Hematopoietic multipotent progenitor cell treated with erythropoietin and hydrocortisone succinate and interleukin-3 and kit ligand, for 15 days (in vitro differentiated cells): ENCODE measurements at places on chromosomes 7 and 10.

DNA sequence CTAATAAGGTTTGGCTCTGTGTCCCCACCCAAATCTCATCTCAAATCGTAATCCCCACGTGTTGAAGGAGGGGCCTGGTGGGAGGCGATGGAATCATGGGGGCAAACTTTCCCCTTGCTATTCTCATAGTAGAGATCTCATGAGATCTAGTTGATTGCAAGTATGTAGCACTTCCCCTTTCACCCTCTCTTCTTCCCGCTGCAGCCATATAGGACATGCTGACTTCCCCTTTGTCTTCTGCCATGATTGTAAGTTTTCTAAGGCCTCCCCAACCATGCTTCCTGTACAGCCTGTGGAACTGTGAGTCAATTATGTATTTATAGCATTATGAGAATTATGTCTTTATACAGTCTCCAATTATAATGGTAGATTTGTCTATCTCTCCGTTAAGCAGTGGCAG, 594.5 kb downstream of the ACTR3B start:
- no peak for DNase-seq

DNA sequence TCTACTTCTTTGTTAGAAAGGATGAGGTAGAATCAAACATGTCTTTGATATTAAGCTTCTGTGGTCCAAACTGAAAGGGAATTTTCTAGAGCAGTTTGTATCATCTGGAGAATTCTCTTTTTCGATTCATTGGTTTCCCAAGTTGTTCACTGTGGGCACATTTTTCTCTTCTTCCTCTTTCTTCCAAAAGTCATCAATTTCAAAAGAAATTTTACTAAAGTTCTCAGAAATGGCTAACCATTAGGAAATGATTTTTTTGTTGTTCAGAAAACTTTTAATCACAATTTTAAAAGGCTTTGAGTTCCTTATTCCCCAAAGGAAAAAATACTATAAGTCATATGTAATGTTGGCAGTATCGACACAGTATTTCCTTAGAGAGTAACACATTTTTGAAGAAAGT, 28.3 kb upstream of the CCDC6 start:
- no peak for DNase-seq

DNA sequence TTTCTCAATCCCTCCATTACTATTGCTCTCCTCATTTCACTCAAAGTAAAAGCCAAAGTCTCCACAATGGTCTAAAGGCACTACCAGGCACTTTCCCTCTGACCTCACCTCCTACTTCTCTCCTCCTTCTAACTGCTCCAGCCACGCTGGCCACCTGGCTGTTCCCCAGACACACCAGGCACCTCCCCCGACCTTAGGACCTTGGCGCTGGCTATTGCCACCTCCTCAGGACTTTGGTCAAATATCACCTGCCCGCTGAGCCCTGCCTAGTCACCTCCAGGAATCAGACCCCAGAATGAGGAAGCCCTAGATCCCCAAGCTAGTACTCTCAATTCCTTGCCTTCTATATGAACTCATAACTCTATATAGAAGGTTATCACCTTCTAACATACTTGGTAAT, 66.2 kb upstream of the STEAP1B start:
- DNase-seq = no peak

DNA sequence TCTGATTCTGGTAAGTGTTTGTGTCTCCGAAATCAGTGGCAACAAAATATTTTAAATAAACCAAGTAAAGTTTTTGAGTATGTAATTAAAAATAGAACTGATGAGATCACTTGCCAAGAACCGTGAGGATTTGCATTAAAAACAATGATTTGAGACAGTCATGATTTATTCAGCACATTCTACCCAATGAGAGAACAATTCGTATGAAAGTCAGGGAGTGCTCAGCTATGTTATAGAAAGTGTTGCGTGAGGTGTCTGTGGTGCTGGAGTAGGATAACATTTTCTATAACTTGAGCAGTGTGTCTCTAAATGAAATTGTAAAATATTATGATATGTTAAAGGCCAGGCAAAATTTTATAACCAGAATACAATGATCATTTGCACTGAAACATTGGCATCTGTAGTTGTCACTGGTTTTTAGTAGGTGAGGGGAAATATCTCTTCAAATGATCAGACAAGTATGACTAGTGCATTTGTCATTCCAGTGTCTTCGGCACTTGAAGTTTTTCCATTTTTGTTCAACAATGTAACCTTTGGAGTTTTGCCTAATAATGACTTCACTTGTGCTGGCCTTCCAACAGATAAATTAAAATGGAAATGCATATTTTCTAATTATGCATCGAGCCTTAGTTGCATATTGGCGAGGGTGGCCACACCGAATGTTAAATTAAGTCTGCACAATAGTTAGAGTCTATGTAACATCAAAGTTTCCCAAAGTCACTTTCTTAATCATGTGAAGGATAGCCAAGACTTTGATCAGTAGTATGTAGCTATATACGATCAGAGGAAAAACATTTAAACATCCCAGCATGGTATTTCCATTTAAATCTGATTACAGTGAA, 335.9 kb downstream of the GFRA1 start:
- no peak for DNase-seq

GRCh38 chr10:96491303-96491702, 22.4 kb downstream of the TLL2 start:
- peak; percentile 28 for DNase-seq

- DNase-seq = no peak
Measured at GRCh38 chr10:17003151-17003550, 126.5 kb downstream of the CUBN start.

DNA sequence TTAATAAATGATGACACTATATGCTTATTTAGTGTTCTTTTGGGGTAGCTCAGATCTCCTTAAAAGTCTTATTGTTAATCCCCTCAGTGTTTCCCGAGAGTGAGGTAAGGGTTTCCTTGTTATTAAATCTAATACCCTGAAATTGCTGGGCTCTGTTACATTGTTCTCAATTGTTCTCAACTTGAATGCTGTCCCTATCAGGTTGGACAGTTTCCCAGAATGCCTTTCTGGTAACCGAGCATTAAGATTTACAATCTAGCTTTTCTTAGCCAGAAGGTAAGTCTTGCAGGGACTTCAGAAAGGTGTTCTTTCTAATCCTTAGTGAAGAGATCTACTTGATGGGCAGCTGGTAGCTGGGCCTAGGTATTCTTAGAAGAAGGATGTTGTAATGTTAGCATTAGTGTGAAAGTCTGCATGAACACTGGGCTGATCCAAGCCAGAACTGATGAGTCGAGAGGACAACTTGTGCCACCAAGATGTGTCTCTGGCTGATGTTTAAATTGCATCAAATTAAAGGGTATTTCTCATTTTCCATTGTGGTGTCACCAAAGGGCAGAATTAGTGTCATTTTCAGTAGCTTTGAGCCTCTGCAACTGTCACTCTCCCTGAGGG, 89.9 kb downstream of the SND1 start:
- DNase-seq = no peak

DNA sequence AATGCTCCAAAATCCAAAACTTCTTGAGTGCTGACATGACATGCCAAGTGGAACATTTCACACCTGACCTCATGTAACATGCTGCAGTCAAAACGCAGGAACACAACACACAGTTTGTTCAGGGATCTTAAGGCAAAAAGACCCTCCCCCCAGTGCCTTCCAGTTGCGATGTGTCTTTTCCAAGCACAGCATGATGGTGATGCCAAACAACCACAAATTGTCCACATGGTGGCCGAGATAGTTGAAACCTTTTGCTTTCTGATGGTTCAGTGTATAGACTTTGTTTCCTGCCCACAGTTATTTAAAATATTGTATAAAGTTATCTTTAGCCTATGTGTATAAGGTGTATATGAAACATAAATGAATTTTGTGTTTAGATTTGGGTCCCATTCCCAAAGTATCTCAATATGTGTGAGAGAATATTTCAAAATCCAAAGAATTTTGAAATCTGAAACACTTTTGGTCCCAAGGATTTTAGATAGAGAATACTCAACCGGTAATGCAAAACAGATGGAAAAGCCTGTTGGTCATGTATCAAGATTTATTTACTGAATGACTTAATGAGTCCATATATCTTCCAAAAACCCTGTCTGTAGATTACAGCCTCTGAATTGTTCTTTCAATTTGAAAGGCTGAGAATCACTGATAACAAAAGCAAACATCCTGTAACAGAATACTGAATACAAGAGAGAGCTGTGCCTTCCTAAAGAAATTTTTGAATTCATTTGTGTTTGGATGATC, 93.4 kb upstream of the OIT3 start:
- DNase-seq = no peak

GRCh38 chr7:52261057-52261456, 774.4 kb upstream of the POM121L12 start:
- DNase-seq = no peak

DNA sequence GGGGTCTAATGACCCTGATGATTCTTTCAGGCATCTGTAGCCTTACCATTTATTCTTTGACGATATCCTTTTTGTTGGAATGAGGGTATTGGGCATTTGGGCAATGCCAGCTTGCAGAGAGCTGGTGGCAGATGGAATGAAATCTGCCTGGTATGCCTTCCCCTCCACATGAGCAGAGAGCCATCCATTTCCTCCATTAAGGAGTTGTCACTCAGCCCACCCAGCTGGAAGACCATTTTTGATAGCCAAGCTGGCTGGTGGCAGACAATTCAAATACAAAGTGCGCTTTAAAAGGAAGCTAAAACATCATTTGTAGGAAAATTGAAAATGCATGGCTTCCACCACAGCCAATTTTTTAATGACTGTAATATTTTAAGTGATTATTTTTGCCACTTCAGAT, 240.1 kb upstream of the SLC26A5 start:
- DNase-seq = no peak

GRCh38 chr10:70743879-70744278, 41.3 kb downstream of the TBATA start:
- no peak for DNase-seq

- DNase-seq = no peak
Measured at GRCh38 chr7:40604601-40605438, 470.0 kb downstream of the SUGCT start.

- no peak for DNase-seq
Measured at GRCh38 chr7:108328174-108328651, 128.0 kb downstream of the NRCAM start.
